GM03348 (cell line): ENCODE measurements at places on chromosomes 7 and 10.
A peak's percentile ranks its signal among the peaks of the same experiment; 100 is the strongest.

DNA sequence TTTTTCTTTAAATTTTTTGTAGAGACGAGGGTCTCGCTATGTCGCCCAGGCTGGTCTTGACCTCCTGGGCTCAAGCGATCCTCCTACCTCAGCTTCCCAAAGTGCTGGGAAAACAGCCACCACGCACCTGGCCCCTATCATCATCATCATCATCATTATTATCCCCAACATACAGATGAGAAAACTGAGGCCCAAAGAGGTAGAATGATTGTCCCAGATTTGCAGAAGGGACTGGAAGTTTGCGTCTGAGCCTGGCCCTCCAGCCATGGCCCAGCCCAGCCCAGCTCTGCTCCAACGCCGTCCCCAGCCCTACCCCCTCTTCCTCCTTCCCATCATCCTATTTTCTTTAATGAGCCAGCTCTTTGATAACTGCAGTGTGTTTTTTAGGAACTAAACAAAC lies 34.9 kb downstream of the TMEM130 start:
- DNase-seq = no peak

DNA sequence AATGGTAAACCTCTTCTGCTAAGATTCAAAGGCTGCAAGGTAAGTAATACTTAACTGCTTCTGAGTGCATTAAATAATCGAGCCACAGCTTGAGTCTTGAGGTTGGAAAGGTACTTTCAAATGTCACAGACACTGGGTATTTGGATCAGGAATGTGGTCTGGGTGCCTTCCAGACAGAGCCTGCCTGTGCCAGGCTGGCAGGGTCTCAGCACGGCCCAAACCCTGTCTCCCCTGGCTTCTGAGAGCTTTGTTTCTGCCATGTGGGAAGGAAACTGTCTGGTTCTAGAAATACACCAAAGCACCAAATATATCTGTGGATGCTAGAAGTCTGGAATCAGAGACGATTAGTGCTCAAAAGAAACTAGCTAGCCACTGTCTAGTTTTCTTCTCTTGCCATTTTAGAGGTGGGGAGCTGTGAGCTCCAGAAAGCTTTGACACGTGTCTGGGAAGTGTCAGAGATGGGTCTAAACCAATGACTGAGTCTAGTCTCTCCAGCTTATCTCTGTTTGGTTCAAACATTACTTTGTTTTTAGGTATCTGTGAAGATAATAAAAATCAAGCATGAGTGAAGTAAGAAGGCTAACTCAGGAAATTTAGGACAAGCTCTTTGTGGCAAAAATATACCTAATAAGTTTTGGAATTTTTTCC lies 162.8 kb downstream of the CYP26A1 start:
- no peak for DNase-seq

DNA sequence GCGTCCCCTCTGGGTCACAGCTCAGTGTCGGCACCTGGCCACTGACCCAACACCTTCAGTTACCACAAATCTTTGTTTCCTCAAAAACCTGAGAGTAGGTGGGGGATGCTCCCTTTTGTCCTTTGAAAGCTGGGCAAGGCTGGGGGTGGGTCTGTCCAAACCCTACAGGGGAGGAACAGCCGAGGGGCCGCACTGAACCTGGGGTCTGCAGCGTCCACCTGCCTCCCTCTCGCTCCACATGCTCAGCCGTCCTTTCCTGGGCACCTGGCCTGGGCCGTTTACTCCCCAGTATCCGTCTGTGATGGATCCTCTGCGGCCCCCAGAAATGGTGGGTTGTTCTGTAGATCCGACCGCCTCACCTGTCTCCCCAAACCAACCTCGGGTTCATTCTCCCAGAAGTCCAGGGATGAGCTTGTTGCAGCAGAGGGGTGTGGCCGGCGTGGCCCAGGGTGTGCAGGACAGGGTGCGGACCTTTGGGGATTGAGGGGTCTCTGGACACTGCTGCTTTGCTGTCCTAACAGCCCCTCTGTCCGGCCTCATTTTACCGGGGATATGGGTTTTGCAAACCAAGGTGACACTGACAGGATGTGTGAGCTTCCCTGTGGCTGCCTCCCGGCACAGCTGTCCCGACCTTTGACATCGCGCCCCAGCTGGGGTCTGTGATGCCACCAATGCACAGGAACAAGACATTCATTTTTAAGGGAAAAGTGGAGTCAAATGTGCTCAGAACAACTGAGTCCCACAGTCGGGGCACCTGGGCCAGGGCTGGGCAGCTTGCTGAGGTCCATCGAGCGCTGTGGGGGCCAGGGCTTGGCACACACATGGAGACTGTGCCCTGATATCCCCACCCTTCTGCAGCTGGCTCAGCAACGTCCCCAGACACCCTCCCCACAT lies 115.9 kb downstream of the VIPR2 start:
- no peak for DNase-seq

DNA sequence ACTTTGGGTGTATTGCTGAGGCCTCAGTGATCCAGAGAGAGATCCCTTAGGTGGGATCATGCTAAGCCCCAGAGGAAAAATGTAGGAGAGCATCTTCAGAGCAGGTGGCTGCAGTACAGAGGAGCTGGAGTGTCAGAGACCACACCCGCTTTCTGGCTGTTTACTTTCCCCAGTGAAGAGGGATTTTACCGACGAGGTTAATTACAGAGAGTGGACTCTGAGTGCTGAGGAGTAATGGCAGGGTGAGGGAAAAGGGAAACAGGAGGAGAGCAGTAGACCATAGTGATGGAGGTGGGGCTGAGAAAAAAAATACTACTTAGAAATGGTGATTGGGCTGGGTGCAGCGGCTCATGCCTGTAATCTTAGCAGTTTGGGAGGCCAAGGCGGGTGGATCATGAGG lies 43.3 kb upstream of the HBP1 start:
- DNase-seq = no peak

- no peak for DNase-seq
Observed at GRCh38 chr10:30894221-30894620, 137.4 kb downstream of the ZNF438 start.

GRCh38 chr7:115679976-115680375 lies 350.6 kb downstream of the TFEC start:
- DNase-seq = peak; percentile 24

- peak; percentile 73 for DNase-seq
Observed at GRCh38 chr10:15370212-15370855, 755 bp downstream of the FAM171A1 start.

GRCh38 chr7:149102666-149103065 lies 12.1 kb upstream of the ZNF786 start:
- DNase-seq = no peak

- DNase-seq = peak; percentile 45
Observed at GRCh38 chr10:113895018-113895417, 40.6 kb downstream of the NHLRC2 start.

GRCh38 chr7:45125193-45125904 lies 13.9 kb upstream of the TBRG4 start:
- DNase-seq = no peak

- DNase-seq = no peak
Observed at GRCh38 chr7:98984126-98984525, 105.8 kb downstream of the TRRAP start.

GRCh38 chr7:151411551-151411950 lies 1.7 kb upstream of the WDR86 start:
- no peak for DNase-seq

DNA sequence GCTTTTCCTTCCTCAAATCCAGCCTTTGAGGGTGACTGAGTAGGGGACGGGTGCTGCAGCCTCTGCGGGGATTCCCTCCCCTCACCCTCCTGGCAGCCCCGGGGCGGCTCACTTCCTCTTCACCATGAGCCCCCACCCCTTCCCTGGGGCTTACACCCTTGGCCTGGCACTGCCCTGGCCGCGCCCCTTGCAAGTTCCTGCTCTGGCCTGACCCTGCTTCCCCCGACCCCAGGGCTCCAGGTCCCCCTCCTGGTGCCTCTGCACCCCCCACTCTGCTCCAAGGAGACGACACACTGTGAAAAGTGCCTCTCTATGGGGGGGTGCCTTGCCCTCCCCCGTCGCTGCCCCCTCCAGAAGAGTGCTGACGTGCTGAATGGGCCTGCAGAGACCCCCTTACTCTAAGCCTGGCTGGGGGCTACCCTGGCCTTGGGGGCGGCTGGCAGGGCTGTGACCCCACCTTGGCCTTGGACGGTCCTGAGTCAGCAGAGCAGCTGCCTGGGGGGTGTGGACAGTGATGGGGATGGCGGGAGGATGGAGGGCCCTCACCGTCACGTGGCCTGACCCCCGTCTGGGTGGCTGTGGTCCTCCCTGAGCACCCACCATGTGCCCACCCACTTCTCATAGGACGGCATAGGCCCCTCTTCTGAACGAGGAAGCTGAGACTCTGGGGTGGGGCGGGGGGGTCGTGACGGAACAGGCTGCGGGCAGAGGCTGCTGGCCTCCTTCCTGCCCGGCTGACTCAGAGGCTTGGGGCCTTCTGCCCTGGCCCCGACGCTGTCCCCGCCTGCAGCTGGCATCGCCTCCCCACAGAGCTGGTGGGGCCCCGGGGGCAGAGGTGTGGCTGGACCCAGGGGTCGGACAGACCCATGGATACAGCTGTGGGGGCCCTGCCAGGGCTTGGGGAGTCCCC lies 9.8 kb downstream of the LFNG start:
- peak; percentile 90 for DNase-seq

DNA sequence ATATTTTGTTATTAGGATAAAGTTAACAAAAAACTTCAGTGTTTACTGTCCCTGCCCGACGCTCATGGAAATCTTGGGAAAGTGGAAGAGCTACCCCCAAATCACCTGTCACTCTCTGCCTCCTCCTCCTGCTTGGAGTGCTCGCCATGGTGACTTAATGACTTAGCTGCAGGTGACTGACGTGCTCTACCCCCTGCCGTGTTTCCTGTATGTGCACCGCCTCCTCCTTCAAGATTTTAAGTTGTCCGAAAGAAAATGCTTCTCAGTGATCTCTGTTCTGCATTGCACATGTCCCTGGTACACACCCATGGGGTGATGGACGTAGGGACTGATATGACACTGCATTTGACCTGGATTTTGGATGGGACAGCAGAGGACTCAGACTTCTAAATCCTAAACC lies 338.8 kb upstream of the SHH start:
- DNase-seq = no peak

DNA sequence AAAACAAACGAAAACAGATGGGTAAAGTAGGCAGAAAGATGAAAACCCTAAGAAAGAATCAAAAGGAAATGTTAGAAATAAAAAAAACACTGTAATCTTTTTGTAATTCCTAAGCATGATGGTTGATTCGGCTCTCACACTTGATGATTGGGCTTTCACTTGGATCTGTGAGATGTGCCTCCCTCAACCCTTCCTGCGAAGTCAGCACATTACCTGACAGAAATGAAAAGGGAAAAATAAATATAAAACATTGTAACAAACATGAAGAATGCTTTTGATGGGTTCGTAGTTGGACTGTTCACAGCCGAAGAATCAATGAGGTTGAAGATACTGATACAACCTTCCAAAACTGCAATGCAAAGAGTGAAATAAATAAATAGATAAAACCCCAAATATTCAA lies 99.8 kb downstream of the AKR1D1 start:
- no peak for DNase-seq

GRCh38 chr7:127901895-127902703 lies 129.1 kb downstream of the LRRC4 start:
- no peak for DNase-seq

DNA sequence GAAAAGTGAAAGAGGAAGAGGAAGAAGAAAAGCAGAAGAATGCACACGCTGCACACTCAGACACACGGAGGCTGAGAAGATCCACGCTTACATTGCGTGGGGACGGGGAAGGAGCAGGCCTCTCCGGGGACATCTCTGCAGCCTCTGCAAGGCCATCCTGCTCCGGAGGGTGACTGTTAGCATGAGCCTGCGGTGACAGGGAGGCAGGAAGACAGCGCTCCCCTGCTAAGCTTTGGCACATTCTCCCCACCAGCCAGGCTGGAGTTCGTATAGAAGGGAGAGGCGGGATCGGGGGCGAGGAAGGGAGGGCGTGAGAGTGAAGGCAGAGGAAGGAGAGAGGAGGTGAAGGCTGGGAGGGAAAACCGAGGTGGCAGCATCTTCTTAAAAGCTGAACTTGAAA lies 366.0 kb upstream of the SHH start:
- DNase-seq = no peak

GRCh38 chr10:62582804-62583208 lies 208.6 kb downstream of the ZNF365 start:
- DNase-seq = peak; percentile 87

DNA sequence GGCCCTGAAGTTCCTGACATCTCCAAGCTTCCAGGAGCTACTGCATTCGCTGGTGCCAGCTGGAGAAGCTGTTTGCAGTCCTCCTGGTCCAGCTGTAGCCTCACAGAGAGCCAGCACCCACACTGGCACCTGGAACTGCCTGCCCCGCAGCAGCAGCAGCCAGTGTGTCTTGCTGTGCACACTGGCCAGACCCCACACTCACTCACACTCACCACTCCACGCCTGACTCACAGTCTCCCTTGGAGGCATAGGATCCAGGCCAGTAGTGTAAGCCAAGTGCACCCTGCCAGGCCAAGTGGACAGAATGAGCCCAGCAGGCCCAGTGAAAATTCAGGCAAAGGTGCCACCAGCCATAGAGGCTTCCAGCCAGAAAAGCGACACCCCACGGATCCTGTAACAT lies 566.3 kb downstream of the GRM8 start:
- no peak for DNase-seq
